ENCODE measurements at places on chromosomes 5 and 9. TPM values are rescaled to one million over a fixed set of nuclear protein-coding genes. Genes with fewer than 3 reads are reported as not detected.

The NPR3 gene
- total RNA-seq: 14.7 TPM

The BTNL3 gene
- not detected for total RNA-seq

The CDX1 gene
- not detected for total RNA-seq

The ANKRD20A1 gene
- 1.5 TPM for total RNA-seq

The TNC gene
- 0.85 TPM for total RNA-seq
